ENCODE measurements at places on chromosomes 11 and 22. TPM values are rescaled to one million over a fixed set of nuclear protein-coding genes. Genes with fewer than 3 reads are reported as not detected.

The CAPN1 gene
- polyA plus RNA-seq, result 181 TPM

- no peak for DNase-seq
Observed at GRCh38 chr11:106121570-106122320, 44.3 kb downstream of the AASDHPPT start.

DNA sequence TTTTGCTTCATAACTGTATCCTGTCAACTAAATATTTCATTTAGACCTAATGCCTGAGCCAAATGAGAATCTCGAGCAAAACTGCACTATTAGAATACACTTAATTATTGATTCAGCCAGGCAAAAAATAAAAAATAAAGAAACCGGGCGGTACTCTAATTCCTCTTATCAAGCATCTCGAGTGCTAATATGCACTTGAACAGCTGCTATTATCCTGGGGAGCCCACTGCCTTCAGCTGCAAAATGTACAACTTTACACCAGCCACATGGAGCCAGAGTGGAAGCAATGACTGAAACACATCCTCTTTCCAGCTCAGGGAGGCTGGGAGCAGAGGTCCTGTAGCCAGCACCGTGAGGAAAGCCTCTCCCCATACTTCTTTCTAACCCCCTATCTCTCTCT, 390.0 kb upstream of the CADM1 start:
- DNase-seq, result no peak

DNA sequence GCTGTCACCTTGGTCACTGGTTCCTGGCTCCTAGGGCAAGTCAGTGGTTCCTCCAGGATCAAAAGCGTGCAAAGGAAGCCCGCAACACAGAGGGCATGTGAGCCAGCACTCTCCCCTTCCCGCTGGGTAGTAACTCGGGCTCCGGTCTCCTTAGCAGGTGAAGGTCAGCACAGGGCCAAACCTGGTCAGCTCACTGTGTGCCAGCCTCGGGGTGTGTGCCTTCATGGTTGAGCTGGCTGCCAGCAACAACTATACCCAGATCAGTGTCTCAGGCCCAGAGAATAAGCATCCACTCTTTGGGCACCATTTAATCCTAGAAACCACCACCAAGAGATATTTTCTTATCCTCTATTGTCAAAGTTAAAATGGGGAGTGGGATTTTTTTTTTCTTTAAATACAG, 16.1 kb upstream of the CCDC86 start:
- DNase-seq, result no peak

GRCh38 chr22:19568337-19569275, 44.4 kb upstream of the CLDN5 start:
- DNase-seq, result peak; percentile 74

- no peak for DNase-seq
Observed at GRCh38 chr11:58391879-58392278, 14.8 kb downstream of the OR5B3 start.

DNA sequence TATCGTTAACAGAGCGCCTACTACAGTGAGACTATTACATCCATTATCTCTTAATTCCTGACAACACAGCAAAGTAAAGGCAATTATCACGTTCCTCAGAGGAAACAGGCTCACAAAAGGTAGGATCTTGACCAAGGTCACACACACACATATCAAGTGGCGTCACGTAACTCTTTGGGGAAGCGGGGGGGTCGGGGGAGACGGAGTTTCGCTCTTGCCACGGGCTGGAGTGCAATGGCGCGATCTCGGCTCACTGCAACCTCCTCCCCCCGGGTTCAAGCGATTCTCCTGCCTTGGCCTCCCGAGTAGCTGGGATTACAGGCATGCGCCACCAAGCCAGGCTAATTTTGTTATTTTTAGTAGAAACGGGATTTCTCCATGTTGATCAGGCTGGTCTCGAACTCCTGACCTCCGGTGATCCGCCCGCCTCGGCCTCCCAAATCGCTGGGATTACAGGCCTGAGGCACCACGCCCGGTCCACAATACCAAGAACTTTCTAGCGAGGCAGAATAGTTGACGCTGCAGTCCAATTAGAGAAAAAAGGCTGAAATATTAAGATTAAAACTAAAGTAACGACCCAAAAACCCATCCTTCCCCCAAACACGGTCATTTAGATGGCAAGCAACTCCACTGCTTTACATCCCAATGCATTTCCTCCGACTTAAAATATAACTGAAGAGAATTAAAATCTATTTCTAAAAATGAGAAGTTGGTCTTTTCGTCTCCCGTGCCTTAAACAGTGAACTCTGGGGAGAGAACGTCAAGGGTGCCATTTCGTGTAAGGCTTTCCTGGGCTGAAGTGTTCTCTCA, 1.2 kb downstream of the DDX17 start:
- no peak for DNase-seq

Measured in BJ (cell line).